SK-N-SH (cell line): ENCODE measurements at places on chromosomes 12 and 14. TPM values are rescaled to one million over a fixed set of nuclear protein-coding genes. Genes with fewer than 3 reads are reported as not detected.
A peak's percentile ranks its signal among the peaks of the same experiment; 100 is the strongest.

- DNase-seq: no peak
Measured at GRCh38 chr12:64385019-64385418, 5.5 kb downstream of the C12orf56 start.

- DNase-seq: no peak
Measured at GRCh38 chr14:67516676-67517075, 16.4 kb upstream of the PLEKHH1 start.

- no peak for DNase-seq
Measured at GRCh38 chr14:59677771-59678231, 101.2 kb upstream of the CCDC175 start.

DNA sequence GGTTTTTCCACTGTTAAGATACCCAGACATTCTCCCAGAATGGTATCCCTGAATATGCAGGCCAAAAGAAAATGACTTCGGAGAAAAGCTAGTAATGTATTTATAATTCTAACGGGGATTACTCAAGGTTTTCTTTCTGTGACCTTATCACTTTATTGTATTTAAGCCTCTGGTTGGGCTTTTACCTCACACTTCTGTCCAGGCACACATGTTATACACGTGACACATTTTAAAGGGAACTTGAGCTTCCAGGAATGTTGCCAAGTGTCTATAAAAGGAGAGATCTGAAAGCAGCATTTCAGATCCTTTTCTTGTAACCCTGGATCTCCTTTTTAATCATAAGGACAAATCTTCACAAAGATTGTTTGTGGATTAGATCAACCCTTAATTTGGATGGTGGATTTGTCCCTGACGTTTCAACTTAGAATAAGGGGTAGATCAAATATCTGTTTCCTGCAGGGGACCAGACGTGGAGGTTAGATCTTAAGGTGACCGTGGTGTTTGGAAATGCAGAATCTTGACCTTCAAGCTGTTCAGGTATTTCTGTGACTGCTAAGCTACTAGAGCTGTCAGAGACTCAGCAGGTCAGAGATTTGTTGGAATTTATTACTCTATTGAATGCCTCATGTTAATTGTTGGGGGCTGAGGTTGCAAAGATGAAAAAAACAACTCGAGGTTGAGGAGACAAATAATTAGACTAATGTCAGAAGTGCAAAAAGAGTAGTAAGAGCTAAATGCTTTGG, 1.5 kb downstream of the CIPC start:
- DNase-seq: no peak

The TROAP gene
- 15.0 and 26.2 TPM in 2 replicates for polyA plus RNA-seq

The POLE2 gene
- polyA plus RNA-seq: 8.1 and 8.5 TPM in 2 replicates

- no peak for DNase-seq
Measured at GRCh38 chr14:66634876-66635275, 126.9 kb downstream of the GPHN start.

- peak; percentile 95 for DNase-seq
Measured at GRCh38 chr12:49868952-49869815, 26.3 kb upstream of the BCDIN3D start.

DNA sequence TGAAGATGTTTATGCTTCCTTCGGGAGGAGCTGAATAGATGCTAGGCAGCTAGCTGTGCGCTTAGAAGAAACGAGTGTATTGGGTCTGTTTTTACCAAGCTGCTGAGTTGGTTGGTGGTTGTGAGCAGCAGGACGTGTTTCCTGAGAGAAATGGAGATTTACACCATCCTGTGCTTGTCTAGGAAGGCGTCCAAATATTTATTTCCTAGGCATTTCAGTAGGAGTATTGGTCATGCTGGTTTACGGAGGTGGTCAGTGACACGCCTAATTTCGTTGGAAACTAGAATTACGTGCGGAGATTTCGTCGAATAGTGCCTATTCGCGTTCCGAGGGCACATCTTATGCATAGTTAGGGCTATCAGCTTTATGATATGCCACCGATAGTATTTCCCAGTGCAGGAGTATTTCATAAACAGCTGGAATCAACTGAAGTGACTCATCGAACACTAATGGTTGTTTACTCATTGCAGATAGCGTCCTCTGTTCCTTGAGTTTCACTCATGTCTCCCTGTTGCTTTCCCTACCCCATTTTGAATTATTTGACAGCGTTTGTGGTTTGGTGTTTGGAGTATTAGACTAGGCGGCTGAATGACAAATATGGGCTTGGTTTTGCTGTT, 780 bp downstream of the TBC1D15 start:
- peak; percentile 12 for DNase-seq

DNA sequence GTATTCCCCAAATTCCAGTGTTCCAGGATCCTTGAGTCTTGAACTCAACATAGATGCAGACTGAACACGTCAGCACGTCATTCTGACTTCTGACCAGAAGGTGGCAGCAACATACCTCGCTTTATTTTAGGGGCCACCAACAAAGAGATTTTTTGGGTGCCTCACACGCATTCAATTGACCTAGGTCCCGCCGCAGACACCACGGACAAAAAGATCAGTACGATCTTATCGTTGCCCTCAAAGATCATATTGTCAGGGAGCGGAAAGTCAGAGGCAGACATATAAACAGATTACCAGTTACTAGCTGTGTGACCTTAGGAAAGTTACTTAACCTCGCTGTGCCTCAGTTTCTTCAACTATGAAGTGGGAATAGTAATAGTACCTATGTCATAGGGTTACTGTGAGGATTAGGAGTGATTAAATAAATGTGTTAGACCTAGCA, 6.5 kb upstream of the PRPH start:
- peak; percentile 76 for DNase-seq
